ENCODE measurements at places on chromosomes 4 and X.

GRCh38 chr4:139625482-139625881 is 40.1 kb upstream of the MGST2 start:
- no peak for DNase-seq

DNA sequence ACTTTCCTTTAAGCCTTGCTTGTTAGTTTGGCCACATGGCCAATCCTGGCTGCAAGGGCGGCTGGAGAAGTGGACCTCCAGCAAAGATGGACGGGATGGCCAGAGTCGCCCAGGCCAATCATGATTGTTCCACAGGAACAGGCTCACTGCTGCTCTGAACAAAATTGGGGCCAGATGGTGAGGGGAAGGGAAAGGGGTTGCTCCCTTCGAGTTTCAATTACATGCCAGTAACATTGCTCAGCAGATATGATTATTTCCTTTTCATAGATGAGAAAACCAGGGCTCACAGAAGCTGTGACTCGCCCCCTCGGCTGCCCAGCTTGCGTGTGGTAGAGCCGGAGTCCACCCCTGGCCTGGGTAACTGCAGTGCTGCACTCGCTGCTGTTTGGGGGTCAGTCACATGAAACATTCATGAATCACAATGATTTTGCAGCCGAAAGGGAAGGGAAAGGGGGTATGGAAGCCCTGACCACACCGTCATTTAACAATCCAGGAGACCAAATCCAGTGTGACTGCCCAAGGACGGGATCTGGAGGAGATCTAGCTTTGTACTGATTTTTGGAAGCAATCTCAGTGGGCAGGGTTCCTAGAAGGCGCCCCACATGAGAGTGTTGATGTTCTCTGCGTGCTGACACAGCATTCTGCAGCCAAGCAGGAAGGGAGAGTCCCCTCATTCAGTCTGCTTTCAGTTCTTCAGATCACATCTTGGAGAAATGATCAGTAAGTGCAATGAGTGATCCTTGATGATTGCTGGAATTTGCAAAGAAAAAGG is 77.3 kb upstream of the MSX1 start:
- peak; percentile 24 for DNase-seq

DNA sequence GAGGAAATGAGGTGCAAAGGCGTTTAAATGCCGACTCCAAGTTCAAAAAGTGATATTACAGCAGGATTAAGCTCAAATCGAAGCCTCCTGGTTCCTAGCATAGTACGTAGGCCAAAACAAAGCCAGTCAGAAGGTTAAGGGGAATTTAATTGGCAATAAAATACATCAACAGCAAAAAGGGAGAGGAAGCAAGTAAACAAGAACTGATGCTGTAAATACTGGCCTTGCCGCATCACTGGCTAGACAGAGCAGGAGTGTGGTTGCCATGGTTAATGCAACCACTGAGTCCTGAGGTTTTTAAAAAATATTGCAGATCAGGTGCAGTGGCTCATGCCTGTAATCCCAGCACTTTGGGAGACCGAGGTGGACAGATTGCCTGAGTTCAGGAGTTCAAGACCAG is 63.2 kb upstream of the FBXW7 start:
- no peak for DNase-seq

DNA sequence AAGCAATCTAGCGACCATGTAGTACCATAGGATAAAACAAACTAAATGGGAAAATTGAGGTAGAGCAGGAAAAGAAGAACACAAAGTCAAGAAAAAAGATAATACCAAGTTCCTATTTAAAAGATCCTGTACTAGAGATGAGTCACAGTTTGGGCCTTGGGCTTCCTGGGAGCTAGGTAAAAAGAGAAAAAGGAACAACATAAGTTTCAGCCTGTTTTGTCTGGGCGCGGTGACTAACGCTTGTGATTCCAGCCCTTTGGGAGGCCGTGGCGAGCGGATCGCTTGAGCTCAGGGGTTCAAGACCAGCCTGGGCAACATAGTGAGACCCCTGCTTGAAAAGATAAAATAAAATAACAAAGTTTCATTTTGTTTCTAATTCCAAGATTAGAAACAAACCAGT is 14.0 kb upstream of the TMEM156 start:
- DNase-seq, result no peak

GRCh38 chrX:131199091-131199490 is 90.0 kb downstream of the IGSF1 start:
- DNase-seq, result no peak

GRCh38 chr4:113316879-113317278 is 267.4 kb downstream of the ANK2 start:
- no peak for DNase-seq

DNA sequence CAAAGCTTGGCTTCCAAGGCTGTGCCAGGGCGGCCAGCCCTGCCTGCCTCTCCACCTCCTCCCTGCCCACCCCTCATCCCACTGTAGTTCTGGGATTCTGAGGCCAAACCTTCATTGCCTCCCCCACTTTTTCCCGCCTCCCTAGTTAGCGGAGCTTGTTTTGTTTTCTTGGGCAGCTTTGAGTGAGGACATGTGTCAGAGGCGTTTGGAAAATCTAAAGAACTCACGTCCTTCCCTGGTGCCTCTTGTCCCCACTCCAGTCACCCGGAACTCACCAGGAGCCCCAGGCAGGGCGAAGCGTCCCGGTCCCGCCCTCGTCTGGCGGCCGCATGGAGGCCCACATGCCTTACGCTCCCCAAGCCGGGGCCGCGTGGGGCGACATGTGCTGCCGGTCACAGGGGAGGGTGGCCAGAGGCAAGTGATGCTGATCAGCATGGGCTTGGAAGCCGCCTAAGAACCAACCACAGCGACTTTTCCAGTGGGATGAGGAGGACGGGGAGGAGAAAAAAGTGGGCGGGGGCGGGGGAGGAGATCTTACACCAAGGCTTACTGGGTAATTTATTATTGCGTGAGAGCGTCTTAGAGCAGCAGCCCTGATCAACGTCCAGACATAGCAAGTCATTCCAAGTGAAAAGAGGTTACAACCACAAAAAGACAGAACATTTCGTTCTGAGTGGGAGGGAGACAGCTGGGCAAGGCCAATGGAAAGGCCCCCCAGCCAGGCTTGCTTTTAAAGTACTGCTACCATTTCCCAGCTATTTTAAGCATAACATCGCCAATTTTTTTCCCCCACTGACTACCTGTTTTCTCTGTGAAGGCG is 48.5 kb downstream of the PRPS1 start:
- DNase-seq, result peak; percentile 50

- DNase-seq, result peak; percentile 72
Measured at GRCh38 chr4:22389240-22389870, 126.5 kb downstream of the ADGRA3 start.

- no peak for DNase-seq
Measured at GRCh38 chr4:1414831-1415680, 8.8 kb upstream of the NKX1-1 start.

GRCh38 chr4:139905489-139905888 is 239.9 kb downstream of the MGST2 start:
- no peak for DNase-seq

DNA sequence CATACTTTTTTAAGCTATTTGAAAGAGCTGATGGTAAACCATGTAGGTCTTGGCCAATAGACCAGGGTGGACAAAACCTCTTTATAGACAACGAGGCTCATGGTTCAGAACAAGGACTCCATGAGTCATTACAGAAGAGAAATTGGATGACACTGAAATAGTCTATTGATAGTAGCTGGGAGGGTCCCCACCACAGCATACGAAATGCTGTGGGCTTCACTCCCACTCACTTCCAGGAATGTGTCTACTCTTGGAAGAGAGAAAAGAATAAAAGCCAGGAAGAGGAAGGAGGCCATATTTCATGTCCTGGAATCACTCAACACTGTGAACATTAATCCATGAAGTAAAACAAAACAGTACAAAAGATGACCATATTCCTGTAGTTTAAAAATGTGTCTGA is 82.3 kb upstream of the MXRA5 start:
- DNase-seq, result no peak

GRCh38 chr4:38313175-38313574 is 350.8 kb upstream of the KLF3 start:
- no peak for DNase-seq

DNA sequence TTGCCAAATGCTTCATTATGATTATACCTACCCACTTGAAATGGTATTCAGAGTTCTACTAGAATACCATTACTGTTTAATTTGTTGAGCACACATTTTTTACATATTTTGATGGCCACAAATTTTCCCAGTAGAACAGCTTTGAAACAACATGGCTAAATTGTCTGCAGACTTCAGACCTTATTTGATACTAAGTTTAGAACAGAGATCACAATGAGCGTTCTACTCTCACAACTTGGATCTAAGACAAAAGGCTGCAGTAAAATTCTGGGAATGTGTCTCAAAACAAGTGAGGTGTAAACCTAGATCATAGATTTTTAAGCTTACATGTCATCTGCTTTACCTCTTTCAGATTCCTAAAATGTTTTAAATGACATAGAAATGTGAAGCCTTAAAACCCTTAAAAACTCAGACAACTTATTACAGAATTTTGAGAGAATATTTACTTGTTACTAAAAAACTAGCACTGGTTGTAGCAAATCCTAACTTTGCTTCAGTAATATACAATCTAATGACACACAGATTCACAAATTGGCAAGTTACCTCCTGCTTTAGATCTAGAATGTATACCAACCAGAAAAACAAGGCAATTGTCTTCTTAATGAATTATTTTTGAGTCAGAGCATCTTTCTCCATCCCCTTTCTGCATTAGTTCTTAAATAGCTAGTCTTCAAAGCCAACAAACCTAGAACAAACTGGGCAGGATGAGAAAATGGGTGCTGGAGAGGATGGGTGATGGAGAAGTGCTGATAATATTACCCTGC is 243.3 kb downstream of the SLC7A11 start:
- DNase-seq, result peak; percentile 11

Measured in AG04450 (cell line).